ENCODE measurements at places on chromosomes 6 and 20.
A peak's percentile ranks its signal among the peaks of the same experiment; 100 is the strongest.

DNA sequence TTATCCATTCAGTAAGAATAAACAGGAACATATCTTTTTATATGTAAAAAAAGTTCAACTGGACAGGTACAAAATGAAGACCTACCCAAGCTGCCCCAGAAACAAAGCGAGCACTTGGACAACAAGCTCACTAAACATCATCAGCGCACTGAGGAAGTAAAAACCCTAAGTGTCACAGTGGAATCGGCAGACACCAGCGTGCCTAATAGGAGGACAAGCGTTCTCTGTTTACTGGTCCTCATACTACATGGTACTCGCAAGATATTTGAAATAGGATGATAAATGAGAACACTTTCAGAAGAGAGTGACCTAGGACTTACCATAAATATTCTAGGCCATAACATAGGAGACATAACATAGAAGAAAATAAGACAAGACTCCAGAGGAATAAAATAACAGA lies 18.2 kb downstream of the MAP7 start:
- no peak for DNase-seq

DNA sequence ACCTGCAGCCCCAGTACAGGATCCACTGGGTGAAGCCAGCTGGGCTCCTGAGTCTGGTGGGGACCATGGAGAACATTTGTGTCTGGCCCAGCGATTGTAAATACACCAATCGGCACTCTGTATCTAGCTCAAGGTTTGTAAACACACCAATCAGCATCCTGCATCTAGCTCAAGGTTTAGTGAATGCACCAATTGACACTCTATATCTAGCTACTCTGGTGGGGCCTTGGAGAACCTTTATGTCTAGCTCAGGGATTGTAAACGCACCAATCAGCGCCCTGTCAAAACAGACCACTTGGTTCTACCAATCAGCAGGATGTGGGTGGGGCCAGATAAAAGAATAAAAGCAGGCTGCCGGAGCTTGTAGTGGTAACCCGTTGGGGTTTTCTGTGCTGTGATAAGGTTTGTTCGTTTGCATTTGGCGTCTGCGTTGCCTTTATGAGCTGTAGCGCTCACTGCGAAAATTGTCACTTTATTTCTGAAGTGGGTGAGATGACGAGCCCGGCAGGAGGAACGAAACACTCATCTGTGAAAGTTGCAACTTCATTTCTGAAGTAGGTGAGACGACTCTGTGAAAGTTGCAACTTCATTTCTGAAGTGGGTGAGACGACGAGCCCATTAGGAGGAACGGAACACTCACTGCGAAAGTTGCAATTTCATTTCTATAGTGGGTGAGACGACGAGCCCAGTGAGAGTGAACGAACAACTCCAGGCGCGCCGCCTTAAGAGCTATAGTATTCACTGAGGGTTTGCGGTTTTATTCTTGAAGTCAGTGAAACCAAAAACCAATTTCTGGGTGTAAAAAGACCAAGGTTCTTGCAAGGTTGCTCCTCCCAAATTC lies 31.1 kb downstream of the SERPINB6 start:
- DNase-seq, result peak; percentile 90

DNA sequence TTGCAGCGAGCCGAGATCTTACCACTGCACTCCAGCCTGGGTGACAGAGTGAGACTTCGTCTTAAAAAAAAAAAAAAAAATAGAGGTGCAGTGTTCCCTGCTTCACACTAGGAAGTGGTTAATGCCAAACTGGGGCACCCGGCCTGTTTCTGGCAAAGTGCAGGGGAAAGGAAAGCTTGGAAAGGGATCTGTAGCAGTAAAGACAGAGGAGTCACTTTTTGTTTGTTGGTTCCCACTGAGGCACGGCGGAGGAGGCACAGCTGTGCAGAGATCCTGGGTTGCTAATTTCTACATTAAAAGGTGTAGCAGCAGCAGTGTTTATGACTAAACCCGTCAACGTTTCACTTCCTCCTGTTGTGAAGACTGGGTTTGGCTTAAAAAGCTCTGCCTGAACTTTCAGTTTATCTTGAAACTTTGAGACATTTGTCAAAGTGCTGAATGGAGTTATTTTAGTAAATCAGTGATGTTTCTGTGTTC lies 125.6 kb downstream of the CARMIL1 start:
- peak; percentile 57 for DNase-seq

GRCh38 chr6:10297832-10298231 lies 117.0 kb downstream of the TFAP2A start:
- no peak for DNase-seq

- DNase-seq, result no peak
Observed at GRCh38 chr20:22385602-22386305, 198.6 kb downstream of the FOXA2 start.

DNA sequence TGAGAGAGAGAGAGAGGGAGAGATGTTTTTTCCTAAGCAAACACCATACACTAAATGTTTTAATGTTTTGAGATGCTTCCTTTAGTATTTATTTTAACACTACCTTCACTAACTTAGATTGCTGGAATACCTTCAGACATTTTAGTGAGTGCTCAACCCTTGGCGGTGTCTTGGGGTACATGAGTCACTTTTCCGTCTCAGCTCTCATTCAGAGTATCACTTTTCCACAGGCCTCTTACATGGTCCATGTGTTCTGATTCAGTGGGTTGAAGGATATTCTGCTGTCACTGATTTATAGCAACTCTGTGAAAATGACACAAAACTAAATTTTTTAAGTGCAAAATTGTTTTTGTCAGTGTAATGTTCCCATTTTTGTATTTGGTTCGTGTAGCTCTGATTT lies 217.9 kb downstream of the CLVS2 start:
- no peak for DNase-seq

DNA sequence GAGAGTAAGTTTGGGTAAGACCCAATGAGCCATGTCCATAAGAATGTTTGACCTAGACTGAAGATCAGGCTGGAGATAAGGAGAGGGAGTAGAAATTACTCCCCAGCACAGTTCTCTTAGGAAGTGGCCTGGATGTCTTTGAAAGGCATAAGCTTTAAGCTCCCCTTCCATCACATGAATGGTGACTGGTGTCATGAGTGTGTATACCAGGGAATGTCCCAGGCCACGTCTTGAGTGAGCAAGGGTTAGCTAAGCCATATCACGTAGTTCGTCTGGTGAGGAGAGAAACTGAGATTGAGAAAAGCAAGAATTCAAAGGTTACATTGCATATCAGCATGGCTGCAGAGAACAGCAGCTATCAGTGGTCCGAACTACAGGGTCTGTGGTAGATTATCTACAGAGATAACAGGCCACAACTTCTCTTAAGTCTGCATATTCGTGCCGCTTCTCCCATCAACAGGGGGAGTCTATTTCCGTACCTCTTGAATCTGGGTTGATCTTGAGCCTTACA lies 60.1 kb upstream of the BMP2 start:
- DNase-seq, result no peak

GRCh38 chr6:6826961-6827360 lies 238.4 kb downstream of the LY86 start:
- no peak for DNase-seq

DNA sequence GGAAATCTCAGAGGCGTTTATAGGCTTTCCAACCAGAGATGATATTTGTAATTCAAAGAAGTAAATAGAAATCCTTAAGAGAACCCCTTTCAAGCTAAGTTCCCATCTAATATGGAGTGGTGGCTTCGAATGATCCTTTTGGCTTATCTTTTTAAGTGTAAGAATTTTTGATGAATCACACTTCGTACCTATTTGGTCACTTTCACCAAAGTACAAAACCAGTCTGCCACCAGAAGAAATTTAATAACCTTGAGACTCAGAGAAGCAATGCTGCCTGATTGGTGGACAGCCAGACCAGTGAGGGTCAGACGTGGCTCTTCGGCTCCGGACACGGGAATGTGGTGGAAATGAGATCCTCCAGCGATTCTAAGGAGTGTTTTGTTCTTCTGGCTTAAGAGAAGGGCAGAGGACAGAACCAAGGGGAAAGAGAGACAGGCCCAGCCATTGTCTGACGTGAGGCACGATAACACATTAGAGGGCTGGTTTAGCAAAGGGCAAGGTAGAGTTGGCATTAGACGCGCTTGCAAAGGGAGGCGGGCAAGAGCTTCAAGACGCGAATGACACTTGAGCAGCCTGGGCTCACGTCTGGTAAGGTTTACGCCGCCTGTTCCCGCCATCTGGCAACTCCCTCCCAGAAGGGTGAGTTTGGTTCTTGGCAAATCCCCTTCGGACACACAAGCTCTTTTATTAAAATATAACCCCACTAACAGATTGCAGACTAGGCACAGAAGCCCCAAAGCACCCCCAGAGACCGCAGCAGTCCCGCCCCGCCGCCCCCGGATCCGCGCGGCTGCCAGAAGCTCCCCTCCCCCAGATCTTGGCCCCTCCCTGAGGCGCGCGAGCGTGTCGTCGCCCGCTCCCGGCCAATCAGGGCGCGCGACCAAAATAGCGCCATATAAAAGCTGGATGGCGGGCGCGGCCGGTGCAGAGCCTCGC lies 50.0 kb upstream of the EZR start:
- DNase-seq, result no peak

- no peak for DNase-seq
Observed at GRCh38 chr6:33540768-33541167, 39.3 kb downstream of the BAK1 start.

DNA sequence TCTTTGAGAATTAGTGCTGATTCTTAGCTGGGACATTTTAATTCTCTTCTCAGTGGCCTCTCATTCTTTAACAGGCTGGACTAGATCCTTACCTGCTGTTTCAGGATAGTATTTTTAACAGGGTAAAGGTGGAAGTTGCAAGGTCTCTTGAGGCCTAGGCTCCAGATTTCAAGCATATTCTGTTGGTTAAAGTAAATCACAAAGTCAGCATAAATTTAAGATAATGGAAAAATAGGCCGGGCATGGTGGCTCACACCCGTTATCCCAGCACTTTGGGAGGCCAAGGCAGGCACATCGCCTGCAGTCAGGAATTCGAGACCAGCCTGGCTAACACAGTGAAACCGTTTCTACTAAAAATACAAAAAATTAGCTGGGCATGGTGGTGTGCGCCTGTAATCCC lies 1149.0 kb downstream of the EPHA7 start:
- no peak for DNase-seq

- no peak for DNase-seq
Observed at GRCh38 chr20:37703035-37703845, 9.4 kb downstream of the CTNNBL1 start.

GRCh38 chr20:50887576-50887975 lies 43.7 kb downstream of the ADNP start:
- DNase-seq, result no peak

DNA sequence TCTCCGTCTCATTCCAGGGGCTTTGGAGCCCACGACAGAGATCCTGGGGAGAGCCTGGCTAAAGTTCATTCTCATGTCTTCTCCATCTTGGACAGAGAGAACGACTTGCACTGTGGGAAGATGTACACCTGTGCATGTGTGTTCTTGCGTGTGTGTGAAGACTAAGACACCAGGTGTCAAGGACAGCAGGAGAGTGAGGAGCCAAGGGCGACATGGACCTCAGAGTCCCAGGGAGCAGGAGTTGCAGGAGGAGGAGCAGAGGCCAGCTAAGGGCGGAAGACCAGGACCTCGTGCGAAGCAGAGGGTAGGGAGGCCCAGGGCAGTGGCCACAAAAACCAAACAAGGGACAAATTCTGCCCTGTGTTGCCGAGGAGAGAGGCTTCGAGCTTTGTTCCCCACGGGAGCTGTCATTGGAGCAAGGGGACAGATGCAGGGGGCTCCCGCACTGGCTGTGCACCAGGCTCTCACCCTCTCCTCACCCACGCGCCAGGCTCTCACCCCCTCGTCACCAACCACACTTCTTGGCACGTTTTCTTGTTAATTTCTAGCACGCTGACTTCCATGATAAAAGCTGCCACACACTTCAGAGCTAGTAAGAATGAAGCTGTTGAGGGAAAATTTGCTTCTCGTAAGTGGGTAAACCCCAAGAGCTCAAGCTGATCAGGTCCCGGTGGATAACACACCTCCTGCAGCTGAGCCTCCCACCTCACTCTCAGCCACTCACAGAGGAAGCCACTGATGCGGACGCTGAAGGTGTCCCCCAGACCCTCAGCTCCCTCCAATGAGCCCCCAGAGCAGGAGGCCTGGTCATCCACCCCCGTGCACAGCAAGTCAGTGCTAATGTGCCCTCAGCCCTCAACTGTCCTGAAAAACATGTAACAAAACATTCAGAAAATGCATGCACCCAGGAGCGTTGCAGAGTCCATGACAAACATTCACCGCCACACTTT lies 62.6 kb downstream of the DLL1 start:
- no peak for DNase-seq

- DNase-seq, result no peak
Observed at GRCh38 chr6:14310960-14311359, 193.4 kb downstream of the CD83 start.

- DNase-seq, result peak; percentile 85
Observed at GRCh38 chr6:32933661-32934085, 7.2 kb downstream of the HLA-DMB start.

DNA sequence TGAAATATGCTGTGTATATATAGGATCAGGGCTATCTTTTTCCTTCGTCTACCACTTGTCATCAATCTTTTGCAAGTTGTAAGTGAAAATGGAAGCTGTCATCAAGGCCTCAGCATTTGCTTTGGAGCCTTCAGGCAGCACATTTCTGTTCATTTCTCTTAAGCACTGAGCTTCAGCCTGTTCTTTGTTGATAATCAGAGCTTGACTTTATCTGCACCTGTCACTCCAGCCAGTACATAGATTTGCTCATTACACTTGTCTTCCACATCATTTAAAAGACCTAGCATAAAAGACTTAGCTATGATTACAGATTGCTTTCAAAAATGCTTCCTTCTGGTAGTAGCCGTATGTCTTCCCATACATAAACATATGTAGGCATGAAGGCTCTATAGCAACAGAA lies 189.8 kb upstream of the GRIK2 start:
- no peak for DNase-seq

DNA sequence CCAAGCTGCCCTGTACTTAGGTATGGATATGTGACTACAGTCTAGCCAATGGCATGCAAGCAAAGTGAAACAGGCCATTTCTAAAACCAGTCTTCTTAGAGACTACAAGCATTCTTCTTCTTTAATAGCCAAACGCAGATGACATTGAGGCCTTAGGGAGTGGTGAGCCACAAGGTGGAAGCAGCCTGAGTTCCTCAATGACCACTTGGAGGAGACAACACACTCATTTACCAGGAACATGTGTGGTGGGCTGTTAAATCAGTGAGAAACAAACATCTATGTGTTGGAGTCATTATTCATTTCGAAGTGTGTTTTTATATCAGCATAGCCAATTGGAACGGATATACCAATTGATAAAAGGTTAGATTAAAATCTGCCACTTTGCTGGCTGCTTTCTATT lies 122.0 kb downstream of the GFRAL start:
- no peak for DNase-seq

- DNase-seq, result no peak
Observed at GRCh38 chr6:161033667-161034066, 42.1 kb downstream of the MAP3K4 start.

- DNase-seq, result no peak
Observed at GRCh38 chr6:2945153-2945452, 26.3 kb downstream of the SERPINB6 start.

DNA sequence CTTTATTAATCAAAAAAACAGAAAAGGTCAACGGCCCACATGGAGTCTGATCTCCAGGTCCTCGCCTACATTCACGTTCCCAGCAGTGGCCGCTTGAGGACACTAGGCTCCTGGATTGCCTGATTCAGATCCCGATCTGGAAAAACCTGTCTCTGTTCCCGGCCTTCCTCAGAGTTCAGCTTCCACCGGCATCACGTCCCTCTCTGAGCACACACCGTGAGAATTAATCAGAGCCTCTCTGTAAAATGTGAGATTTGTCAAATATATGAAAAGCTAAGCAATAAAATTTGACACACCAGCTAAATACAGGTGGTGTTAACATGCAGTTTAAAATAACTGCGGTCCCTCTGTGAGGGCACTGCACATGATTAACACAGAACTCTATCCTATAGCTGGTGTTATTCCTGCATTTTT lies 122.8 kb upstream of the COL21A1 start:
- DNase-seq, result no peak
